ENCODE measurements at places on chromosomes 7 and 10. TPM values are rescaled to one million over a fixed set of nuclear protein-coding genes. Genes with fewer than 3 reads are reported as not detected.

DNA sequence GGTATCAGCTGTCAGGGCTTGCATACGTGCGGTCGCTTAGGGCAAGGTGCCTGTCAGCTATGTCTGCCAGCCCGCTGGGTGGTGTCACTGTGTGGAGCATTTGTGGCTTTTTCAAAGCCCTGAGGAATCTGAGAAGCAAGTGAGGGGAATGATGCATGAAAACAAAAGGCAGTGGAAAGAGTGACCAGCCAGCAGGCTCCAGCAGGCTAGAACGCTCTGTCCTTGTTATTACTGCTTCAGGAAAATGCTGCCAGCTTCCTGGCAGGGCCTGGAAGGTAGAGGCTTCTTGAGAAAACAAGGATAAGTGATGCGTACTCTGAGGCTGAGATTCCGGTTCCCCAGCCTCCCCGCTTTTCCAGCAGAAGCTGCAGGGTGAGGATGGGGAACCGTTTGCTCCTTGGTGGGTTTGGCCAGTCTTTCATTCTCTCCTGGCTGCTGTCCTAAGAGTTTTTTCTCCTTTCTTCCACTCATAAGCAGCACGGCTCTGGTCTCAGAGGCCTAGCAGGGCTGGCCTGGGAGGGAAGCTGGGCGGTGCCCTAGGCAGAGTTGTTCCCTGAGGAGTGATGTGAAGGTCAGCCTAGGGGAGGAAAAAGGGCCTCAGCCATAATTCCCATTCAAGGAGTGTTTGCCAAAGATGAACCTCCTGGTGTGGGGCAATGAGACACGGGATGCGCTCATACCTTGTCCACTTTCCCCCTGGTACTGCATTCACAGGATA is 42.8 kb upstream of the MKLN1 start:
- no peak overlapping the region for H3K4me3 ChIP-seq
- H3K27me3 ChIP-seq, result no peaks in the 10 kb centered on the region
- no peak for DNase-seq
- no peak overlapping the region for H3K27ac ChIP-seq

- H3K4me3 ChIP-seq, result no peak overlapping the region
- no peaks in the 10 kb centered on the region for H3K36me3 ChIP-seq
- peaks cover 23% of the 10 kb centered on the region for H3K4me1 ChIP-seq
- no peaks in the 10 kb centered on the region for H3K27me3 ChIP-seq
- DNase-seq, result no peak
Observed at GRCh38 chr10:97494151-97494550, 4.1 kb downstream of the MMS19 start.

PAXIP1 gene
- total RNA-seq, result 31.5 TPM

NPFFR1 gene
- total RNA-seq, result not detected

All from Caco-2 (cell line).